Muscle of arm (tissue), 14 donors: ENCODE measurements at places on chromosomes 11 and 22.

GRCh38 chr11:565921-566509 lies 5.2 kb downstream of the RASSF7 start:
- no peak for DNase-seq

- no peak for DNase-seq
Observed at GRCh38 chr22:46289244-46289891, 7.3 kb upstream of the GTSE1 start.

- DNase-seq: no peak
Observed at GRCh38 chr11:47583844-47584243, 2.6 kb upstream of the FAM180B start.

- no peak for DNase-seq
Observed at GRCh38 chr11:19920982-19921381, 208.3 kb downstream of the NAV2 start.

DNA sequence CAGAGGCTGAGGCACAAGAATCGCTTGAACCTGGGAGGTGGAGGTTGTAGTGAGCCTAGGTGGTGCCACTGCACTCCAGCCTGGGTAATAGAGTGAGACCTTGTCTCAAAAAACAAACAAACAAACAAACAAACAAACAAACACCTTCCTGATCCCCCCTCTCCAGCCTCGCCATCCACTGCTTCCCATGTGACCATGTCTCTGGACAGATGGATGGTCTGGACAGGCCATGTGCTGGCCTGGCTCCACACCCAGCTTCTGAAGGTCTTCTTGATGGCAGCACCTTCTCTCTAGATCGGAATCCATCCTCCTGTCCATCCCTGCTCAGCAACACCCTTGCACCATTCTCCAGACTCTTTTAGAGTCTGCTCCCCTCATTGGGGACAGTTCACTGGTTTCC lies 10.7 kb upstream of the PEX26 start:
- no peak for DNase-seq

DNA sequence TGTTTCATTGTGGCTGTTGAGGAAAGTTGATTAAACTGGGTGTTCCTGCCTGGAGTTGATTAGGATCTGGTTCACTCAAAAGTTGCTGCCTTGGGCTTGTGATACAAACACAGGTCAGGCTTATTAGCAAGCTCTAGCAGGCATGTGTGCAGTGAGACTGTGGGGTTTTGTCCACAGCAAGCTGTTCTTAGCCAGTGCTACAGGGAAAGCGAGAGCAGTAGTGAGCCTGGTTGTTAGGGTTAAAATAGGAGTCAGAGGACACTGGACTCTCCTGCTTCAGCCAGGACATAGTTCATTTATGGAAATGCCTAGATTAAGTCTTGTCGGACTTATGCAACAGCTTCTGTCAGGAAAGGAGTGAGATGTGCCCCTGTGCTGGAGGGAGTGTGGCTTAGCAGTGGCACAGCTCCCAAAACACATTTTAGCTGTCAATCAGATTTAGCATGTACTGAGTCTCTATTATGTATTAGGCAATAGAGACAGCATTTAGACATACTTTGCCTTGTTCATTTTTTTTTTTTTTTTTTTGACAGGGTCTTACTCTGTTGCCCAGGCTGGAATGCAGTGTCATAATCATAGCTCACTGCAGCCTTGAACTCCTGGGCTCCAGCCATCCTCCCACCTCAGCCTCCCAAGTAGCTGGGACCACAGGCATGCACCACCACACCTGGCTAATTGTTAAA lies 8.7 kb downstream of the SNRPD3 start:
- DNase-seq: no peak
